ENCODE measurements at places on chromosomes 2 and 18.

GRCh38 chr2:43228321-43228751 lies 1.9 kb upstream of the ZFP36L2 start:
- peak; percentile 35 for DNase-seq
- no peaks in the 10 kb centered on the region for H3K27me3 ChIP-seq
- H3K27ac ChIP-seq = peak overlapping the region; percentile 100
- peak overlapping the region; percentile 98 for H3K4me3 ChIP-seq
- H3K36me3 ChIP-seq = peaks cover 4% of the 10 kb centered on the region

- no peak overlapping the region for H3K4me3 ChIP-seq
- H3K4me1 ChIP-seq = no peaks in the 10 kb centered on the region
- DNase-seq = no peak
- H3K27me3 ChIP-seq = no peaks in the 10 kb centered on the region
- no peaks in the 10 kb centered on the region for H3K36me3 ChIP-seq
Measured at GRCh38 chr2:75633620-75634019, 13.0 kb upstream of the MRPL19 start.

- H3K27me3 ChIP-seq = no peaks in the 10 kb centered on the region
- no peak overlapping the region for H3K4me3 ChIP-seq
- H3K27ac ChIP-seq = no peak overlapping the region
- no peak for DNase-seq
- H3K4me1 ChIP-seq = peaks cover 32% of the 10 kb centered on the region
Measured at GRCh38 chr2:109259671-109260070, 130.7 kb downstream of the SH3RF3 start.

DNA sequence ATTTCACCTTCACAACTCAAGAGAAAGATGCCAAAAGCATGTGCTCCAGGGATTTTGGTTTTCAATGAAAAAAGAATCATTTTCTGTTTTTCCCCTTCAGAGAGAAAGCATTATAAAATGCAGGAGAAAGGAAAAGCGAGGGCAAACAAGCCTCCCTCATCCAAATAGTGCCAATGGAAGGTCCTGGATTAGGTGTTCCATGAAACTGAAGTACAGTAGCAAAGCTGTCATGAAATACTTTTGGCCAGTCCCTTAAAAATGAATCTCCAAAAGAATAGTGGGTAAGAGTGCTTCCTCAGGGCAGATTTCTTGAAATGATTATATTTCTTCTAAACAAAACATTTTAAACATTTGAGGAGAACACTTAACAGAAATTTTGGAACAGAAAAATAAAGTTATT lies 182.1 kb upstream of the FOSL2 start:
- H3K4me3 ChIP-seq = no peak overlapping the region
- DNase-seq = no peak
- no peaks in the 10 kb centered on the region for H3K36me3 ChIP-seq
- no peaks in the 10 kb centered on the region for H3K27me3 ChIP-seq

- no peak for DNase-seq
- no peak overlapping the region for H3K4me3 ChIP-seq
- no peak overlapping the region for H3K27ac ChIP-seq
- H3K4me1 ChIP-seq = peaks cover 21% of the 10 kb centered on the region
- H3K27me3 ChIP-seq = no peaks in the 10 kb centered on the region
Measured at GRCh38 chr18:2983296-2983695, 29.6 kb downstream of the LPIN2 start.

GRCh38 chr2:112798979-112799975 lies 15.0 kb upstream of the IL1A start:
- no peaks in the 10 kb centered on the region for H3K36me3 ChIP-seq
- no peak overlapping the region for H3K4me3 ChIP-seq
- H3K4me1 ChIP-seq = no peaks in the 10 kb centered on the region
- H3K27ac ChIP-seq = no peak overlapping the region

- H3K4me1 ChIP-seq = no peaks in the 10 kb centered on the region
- H3K36me3 ChIP-seq = no peaks in the 10 kb centered on the region
- H3K4me3 ChIP-seq = no peak overlapping the region
Measured at GRCh38 chr2:191446910-191447309, 201.7 kb downstream of the MYO1B start.

DNA sequence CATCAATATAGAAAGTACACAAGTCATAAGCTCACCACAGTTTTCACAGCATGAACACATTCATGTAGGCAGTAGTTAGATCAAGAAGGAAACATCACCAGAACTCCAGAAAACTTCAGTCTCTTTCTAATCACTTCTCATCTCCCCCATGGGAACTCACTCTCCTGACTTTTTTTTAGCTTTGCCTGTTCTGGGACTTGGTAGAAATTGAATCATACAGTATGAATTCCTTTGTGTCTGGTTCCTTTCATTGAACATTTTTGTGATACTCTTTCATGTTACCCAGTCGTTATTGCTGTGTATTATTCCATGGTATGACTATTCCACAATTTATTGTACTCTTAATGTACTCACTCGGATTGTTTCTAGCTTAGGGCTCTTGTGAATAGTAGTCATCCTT lies 160.2 kb downstream of the TAF4B start:
- H3K36me3 ChIP-seq = peaks cover 5% of the 10 kb centered on the region
- H3K27me3 ChIP-seq = no peaks in the 10 kb centered on the region
- H3K4me3 ChIP-seq = no peak overlapping the region
- H3K4me1 ChIP-seq = 0 out of 2 replicates have a peak, but pooled peaks cover 2% of the 10 kb centered on the region

GRCh38 chr18:51013259-51013658 lies 16.8 kb upstream of the SMAD4 start:
- H3K4me1 ChIP-seq = no peaks in the 10 kb centered on the region
- no peak overlapping the region for H3K4me3 ChIP-seq
- H3K36me3 ChIP-seq = no peaks in the 10 kb centered on the region
- no peak overlapping the region for H3K27ac ChIP-seq
- H3K27me3 ChIP-seq = no peaks in the 10 kb centered on the region

DNA sequence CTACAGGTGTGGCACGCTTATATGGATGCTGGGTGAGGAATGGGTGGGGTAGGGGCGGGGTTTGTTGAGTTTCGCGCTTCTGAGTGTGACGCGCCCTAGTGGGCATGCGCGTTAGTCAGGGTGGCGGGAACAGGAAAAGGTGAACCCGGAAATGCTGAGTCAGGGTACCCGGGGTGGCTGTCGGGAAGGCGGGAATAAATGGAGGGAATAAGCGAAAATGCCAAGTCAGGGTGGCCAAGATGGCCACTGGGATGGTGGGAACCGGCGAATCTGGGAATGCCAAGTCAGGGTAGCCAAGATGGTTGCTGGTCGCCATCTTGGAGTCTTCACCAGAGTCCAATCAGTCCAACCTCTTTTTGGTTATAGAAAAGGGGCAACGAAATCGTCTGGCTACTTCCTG lies 585.0 kb downstream of the SUCLG1 start:
- H3K36me3 ChIP-seq = no peaks in the 10 kb centered on the region
- H3K27ac ChIP-seq = no peak overlapping the region
- DNase-seq = no peak

- no peaks in the 10 kb centered on the region for H3K27me3 ChIP-seq
- peak overlapping the region; percentile 72 for H3K27ac ChIP-seq
- H3K36me3 ChIP-seq = no peaks in the 10 kb centered on the region
- peaks cover 53% of the 10 kb centered on the region for H3K4me1 ChIP-seq
- DNase-seq = peak; percentile 96
Measured at GRCh38 chr2:187982668-187983067, 309.0 kb upstream of the GULP1 start.

- no peak overlapping the region for H3K27ac ChIP-seq
- no peaks in the 10 kb centered on the region for H3K27me3 ChIP-seq
- H3K4me3 ChIP-seq = no peak overlapping the region
- no peak for DNase-seq
- H3K36me3 ChIP-seq = no peaks in the 10 kb centered on the region
Measured at GRCh38 chr2:102122909-102123308, 19.6 kb upstream of the IL1R1 start.

- DNase-seq = no peak
- no peaks in the 10 kb centered on the region for H3K36me3 ChIP-seq
- no peaks in the 10 kb centered on the region for H3K4me1 ChIP-seq
- H3K27ac ChIP-seq = no peak overlapping the region
Measured at GRCh38 chr2:23453836-23454460, 69.0 kb downstream of the KLHL29 start.

GRCh38 chr2:239400596-239401066 lies at the start of gene HDAC4:
TSS of gene HDAC4 (minus strand) at chr2:239401020. CDS start at chr2:239352699, 48,321 bp downstream.
- peak within 1 kb of the TSS; percentile 74 for H3K4me3 ChIP-seq
- no peaks in the 10 kb centered on the region for H3K27me3 ChIP-seq
- H3K27ac ChIP-seq = peak within 1 kb of the TSS; percentile 87
- H3K4me1 ChIP-seq = no peaks in the 10 kb centered on the region
